Activated CD4-positive, alpha-beta T cell treated with anti-CD3 and anti-CD28 coated beads, Interleukin-2, Interleukin-4, amounts not matched to agents 100 ng/mL and 50 ng/mL, durations not matched to agents 16 hours and 8 hours (primary cell): ENCODE measurements at places on chromosomes 5 and 9.

GRCh38 chr9:122031776-122032175 is 61.3 kb downstream of the TTLL11 start:
- DNase-seq = no peak

GRCh38 chr9:35905051-35905781 is 786 bp upstream of the HRCT1 start:
- no peak for DNase-seq

DNA sequence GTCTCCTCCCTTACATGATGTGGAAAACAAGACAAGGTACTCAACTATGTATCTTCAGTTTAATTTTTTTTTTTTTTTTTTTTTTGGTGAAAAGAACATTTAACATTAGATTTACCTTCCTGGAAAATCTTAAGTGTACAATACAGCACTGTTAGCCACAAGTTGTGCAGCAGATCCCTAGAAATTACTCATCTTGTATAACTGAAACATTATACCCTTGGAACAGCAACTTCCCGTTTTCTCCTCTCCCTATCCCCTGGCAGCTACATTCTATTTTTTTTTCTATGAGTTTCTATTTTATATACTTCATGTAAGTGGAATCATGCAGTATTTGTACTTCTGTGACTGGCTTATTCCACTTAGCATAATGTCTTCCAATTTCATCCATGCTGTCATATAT is 421.9 kb upstream of the FTMT start:
- DNase-seq = no peak

- no peak for DNase-seq
Measured at GRCh38 chr5:178427576-178428197, 162.5 kb downstream of the COL23A1 start.

DNA sequence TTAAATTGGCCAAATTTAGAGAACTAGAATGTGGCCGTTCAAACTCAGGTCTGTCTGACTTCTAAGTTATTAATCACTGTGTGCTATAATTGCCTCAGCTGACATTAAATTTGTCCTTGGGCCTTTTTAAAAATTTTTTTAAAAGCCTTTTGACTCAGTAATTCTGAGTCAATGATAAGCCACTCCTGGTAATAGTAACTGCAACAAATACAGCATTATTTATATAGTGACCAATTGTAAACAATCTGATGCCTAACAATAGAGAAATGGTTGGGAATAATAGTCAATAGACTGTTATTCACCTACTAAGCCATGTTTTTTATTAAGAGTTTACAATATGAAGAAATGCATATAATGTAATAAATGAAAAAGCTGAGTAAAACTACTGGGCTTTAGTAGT is 70.9 kb upstream of the FSD1L start:
- DNase-seq = no peak

- no peak for DNase-seq
Measured at GRCh38 chr9:92650839-92651621, 18.9 kb downstream of the IPPK start.

- no peak for DNase-seq
Measured at GRCh38 chr9:88984543-88984883, 6.8 kb upstream of the S1PR3 start.

DNA sequence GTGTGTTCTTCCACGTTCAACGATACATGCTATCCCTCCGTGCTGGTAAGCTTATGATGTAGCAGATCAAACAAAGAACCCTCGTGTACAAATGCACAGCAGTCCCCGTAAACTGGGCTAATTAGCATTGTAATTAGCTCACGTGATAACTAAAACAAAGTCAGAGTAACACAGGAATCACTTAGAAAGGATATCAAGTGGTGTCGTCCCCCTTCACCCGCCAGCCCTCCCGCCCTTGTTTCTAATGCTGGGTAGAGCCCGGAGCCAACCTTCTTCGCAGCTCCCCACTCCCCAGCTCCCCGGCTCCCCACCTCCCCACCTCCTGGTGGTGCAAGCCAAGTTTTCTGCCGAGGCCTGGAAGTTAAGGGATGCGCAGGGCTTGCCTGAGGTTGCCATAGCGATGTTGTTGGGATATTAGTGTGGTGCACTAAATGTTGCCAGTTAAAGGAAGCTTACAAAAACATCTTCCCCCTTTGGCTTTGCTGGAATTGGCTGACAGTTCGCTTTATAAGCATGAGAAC is 357.9 kb upstream of the CCNH start:
- no peak for DNase-seq

- no peak for DNase-seq
Measured at GRCh38 chr5:179371121-179371510, 25.9 kb upstream of the ADAMTS2 start.

DNA sequence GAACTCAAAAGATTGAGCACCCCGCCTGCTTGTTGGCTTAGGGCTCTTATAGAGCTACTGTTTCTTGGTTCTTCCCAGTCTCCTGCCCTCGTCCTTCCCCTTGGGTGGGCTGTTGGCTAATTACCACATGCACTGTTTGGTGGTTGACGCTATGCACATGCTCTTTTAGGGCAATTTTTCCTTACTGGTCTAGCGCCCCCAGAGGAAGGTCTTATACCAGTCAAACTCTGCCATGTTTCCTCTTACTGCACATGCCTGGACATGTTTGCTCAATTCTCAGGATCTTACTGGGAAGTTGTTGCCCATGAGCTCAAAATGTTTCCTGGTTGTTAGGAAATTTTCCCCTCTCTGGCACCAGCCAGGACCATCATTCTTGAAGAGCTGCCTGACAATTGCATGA is 101.9 kb downstream of the SLC28A3 start:
- DNase-seq = no peak

GRCh38 chr5:58972301-58972700 is 389.4 kb downstream of the RAB3C start:
- DNase-seq = no peak

DNA sequence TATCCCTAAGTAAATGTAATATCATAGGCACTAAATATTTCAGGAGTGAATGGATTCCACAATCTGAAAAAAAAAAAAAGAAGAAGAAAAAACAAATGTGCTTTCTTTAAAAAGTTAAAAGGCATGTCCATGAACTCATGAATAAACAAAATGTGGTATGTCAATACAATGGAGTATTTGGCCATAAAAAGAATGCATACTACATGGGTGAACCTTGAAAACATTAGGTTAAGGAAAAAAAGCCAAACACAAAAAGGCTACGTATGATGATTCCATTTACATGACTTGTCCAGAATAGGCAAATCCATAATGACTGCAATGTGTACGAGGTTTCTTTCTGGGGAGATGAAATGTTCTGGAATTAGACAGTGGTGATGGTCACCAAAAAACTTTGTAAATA is 45.3 kb downstream of the FNIP1 start:
- no peak for DNase-seq

DNA sequence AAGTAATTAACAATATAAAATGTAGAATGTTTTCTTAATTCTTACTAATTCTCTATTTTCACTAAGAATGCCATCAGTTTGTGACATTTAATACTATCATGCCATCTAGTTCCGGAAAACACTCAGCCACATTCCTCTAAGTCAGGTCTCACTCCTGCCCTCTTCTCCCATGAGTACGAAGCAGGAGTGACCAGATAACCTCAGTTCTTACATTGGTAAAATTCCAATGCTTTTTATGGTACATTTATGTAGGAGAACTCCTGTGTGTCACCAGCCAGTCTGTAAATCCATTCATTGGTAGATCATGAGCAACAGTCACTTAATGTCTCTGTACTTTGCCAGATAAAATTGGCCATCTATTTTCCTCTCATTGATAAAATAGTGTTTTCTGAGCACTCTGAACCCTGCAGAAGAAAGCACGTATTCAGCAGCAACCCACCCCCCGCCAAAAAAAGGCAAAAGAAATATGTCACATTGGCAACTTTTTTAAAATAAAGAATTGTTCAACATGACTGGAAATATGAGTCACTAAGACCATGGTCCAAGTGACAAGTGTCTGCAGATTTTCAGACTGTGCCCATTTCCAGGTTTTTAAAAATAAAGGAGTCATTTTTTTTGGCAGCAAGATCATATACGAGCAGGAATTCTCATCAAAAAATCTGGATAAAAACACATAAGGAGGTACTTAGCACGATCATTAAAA is 11.8 kb downstream of the GLIS3 start:
- no peak for DNase-seq

- no peak for DNase-seq
Measured at GRCh38 chr9:13383855-13384254, 104.4 kb upstream of the MPDZ start.
